ENCODE measurements at places on chromosomes 6 and 20. TPM values are rescaled to one million over a fixed set of nuclear protein-coding genes. Genes with fewer than 3 reads are reported as not detected.
A peak's percentile ranks its signal among the peaks of the same experiment; 100 is the strongest.

GRCh38 chr6:35401514-35401913, 50.6 kb upstream of the FANCE start:
- H3K4me1 ChIP-seq = peaks cover 37% of the 10 kb centered on the region
- H3K27me3 ChIP-seq = no peaks in the 10 kb centered on the region
- peak overlapping the region; percentile 40 for H3K27ac ChIP-seq
- H3K36me3 ChIP-seq = peaks cover 3% of the 10 kb centered on the region

DNA sequence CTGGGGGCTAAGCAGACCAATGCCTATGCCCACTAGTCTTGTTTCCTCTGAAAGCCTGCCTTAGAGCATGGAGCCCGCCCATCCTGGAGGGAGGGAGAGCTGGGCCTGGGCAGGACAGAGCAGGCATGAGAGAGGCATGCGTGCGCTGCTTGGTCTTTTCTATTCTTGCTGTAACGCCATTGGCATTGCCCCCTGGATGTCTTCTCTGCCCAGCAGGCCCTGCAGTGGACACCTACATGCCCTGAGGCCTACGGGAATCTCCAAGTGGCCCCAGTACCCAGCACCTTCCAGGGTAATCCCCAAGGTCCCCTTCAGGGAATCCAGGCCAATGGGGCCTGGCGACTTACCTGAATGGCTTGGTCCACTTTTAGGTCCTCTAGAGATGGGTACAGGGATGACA, 8.9 kb downstream of the SDCBP2 start:
- peaks cover 3% of the 10 kb centered on the region for H3K36me3 ChIP-seq
- H3K27ac ChIP-seq = no peak overlapping the region
- DNase-seq = no peak
- H3K4me3 ChIP-seq = no peak overlapping the region

- no peak overlapping the region for H3K4me3 ChIP-seq
- no peak for DNase-seq
- H3K4me1 ChIP-seq = no peaks in the 10 kb centered on the region
- H3K36me3 ChIP-seq = no peaks in the 10 kb centered on the region
- no peak overlapping the region for H3K27ac ChIP-seq
Observed at GRCh38 chr20:32607727-32608663, 22.9 kb upstream of the NOL4L start.

DNA sequence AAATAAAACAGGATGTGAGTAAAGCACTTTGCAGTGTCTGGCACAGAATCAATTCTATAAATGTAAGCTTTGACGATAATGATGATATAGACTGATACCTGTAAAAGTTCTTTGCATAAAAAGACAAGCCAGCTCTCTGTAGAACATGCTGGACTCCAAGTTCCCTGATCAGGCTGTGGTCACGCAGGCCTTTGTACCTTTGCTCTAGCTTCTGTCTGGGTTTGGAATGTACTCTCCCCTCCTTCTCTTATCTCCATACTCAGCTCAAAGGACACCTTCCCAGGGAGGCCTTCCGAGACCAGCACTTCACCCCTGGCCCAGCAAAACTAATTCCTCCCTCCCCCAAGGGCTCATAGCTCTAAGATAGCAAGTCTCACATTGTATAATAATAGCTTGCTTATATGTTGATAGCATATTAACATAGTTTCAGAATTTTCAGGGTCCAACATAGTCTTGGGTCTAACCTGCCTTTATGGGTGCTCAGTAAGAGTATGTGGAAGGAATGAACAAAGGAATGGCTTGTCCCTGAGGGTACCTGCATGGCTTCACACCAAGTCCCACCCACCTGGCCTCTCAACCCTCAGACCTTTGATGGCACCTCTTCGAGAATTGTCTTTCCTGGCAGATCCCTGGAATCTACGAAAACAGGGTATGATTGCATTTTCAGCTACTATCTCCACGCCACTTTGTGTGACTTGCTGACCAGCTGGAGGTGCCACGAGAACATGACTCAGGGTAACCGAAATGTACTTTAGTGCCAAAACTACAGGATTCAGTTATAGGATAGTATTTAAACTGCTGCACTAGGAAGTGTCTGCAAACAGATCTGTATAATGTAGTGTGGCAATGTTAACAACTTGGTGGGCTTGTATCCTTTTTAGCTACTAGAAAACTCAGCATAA, 41.7 kb upstream of the PIM1 start:
- DNase-seq = no peak
- no peak overlapping the region for H3K27ac ChIP-seq
- H3K4me1 ChIP-seq = peaks cover 15% of the 10 kb centered on the region
- H3K36me3 ChIP-seq = no peaks in the 10 kb centered on the region
- peaks cover 3% of the 10 kb centered on the region for H3K27me3 ChIP-seq

DNA sequence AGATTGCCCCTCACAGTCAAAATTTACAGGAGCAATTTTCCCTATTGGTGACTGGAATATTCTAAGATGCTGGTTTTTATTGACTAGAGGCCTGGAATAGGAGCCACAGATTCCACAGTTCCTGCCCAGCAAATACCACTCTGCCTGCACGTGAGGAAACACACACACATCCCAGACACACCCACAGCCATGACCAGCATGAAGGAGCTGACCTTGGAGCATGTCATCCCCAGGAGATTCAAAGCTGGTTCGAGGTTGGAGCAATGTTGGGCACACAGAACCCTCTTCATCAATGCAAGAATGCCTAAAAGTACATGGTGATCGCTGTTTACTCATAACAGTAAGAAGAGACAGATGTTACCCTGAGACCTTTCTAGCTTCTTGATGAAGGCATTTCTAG, 244.6 kb upstream of the FOXQ1 start:
- no peaks in the 10 kb centered on the region for H3K4me1 ChIP-seq
- H3K36me3 ChIP-seq = no peaks in the 10 kb centered on the region
- DNase-seq = no peak
- no peak overlapping the region for H3K4me3 ChIP-seq
- peaks cover 19% of the 10 kb centered on the region for H3K27me3 ChIP-seq
- H3K27ac ChIP-seq = no peak overlapping the region

DNA sequence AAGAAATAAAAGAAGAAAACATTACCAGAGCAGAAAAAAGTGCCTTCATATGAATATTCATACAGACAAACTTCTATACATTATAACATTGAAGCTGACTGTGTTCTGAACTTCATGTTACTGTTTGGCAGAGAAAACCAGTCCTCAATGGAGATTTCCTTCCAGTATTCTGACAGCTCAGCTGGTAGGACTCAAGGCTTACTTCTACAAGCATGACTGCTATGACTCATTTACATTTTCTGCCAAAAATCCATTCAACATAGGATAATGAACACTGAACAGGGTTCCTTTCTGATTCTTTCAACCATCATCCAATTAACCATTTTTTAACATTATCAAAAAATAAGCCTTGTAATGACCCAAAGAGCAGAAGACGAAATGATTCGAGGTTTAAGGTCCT, 25.4 kb downstream of the COL9A1 start:
- H3K27me3 ChIP-seq = peaks cover 44% of the 10 kb centered on the region
- no peak overlapping the region for H3K27ac ChIP-seq
- H3K4me3 ChIP-seq = no peak overlapping the region
- H3K36me3 ChIP-seq = no peaks in the 10 kb centered on the region

DNA sequence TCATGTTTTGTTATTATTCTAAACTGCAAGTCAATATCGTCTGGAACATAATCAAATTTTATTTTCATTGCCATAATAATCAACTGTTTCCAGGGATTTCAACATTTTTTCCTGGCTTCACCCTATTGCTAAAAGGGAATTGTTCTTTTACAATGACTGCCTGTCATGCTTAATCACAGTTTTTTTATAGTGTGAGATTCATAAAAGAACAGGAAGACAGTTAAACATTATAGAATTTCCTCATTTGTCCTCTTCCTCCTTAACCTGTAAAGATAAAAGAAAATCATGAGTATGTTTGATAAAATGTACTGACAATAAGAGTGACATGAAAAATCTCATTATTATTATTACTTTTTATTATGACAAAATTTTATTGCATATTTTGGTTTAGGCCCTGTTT, 73.3 kb upstream of the CENPW start:
- H3K27me3 ChIP-seq = no peaks in the 10 kb centered on the region
- H3K4me1 ChIP-seq = no peaks in the 10 kb centered on the region
- no peak overlapping the region for H3K4me3 ChIP-seq
- no peak for DNase-seq
- no peak overlapping the region for H3K27ac ChIP-seq

GRCh38 chr20:4713401-4713800, 8.3 kb upstream of the PRND start:
- no peak overlapping the region for H3K4me3 ChIP-seq
- H3K27me3 ChIP-seq = peaks cover 8% of the 10 kb centered on the region
- peak; percentile 33 for DNase-seq
- peaks cover 11% of the 10 kb centered on the region for H3K4me1 ChIP-seq
- H3K36me3 ChIP-seq = peaks cover 2% of the 10 kb centered on the region
- no peak overlapping the region for H3K27ac ChIP-seq

- no peak for DNase-seq
- no peak overlapping the region for H3K4me3 ChIP-seq
- peaks cover 14% of the 10 kb centered on the region for H3K36me3 ChIP-seq
- peaks cover 5% of the 10 kb centered on the region for H3K27me3 ChIP-seq
Observed at GRCh38 chr6:6591778-6592465, 3.4 kb downstream of the LY86 start.

GRCh38 chr6:90413867-90414266, 117.2 kb upstream of the BACH2 start:
- peak; percentile 93 for DNase-seq
- H3K4me3 ChIP-seq = peak overlapping the region; percentile 72
- H3K36me3 ChIP-seq = peaks cover 10% of the 10 kb centered on the region
- H3K27ac ChIP-seq = peak overlapping the region; percentile 97
- H3K27me3 ChIP-seq = peaks cover 3% of the 10 kb centered on the region

- no peak for DNase-seq
- peaks cover 38% of the 10 kb centered on the region for H3K4me1 ChIP-seq
- H3K36me3 ChIP-seq = peaks cover 7% of the 10 kb centered on the region
- no peaks in the 10 kb centered on the region for H3K27me3 ChIP-seq
Observed at GRCh38 chr20:5153612-5154542, 27.1 kb downstream of the CDS2 start.

- no peak overlapping the region for H3K4me3 ChIP-seq
- peaks cover 6% of the 10 kb centered on the region for H3K4me1 ChIP-seq
Observed at GRCh38 chr20:38298768-38299288, 5.1 kb upstream of the BPI start.

- peaks cover 7% of the 10 kb centered on the region for H3K36me3 ChIP-seq
- no peak overlapping the region for H3K4me3 ChIP-seq
- no peaks in the 10 kb centered on the region for H3K27me3 ChIP-seq
- DNase-seq = no peak
Observed at GRCh38 chr6:127342296-127342945, 988 bp downstream of the ECHDC1 start.

GRCh38 chr6:21538186-21538798, 55.3 kb upstream of the SOX4 start:
- peaks cover 13% of the 10 kb centered on the region for H3K27me3 ChIP-seq
- no peak overlapping the region for H3K4me3 ChIP-seq
- no peaks in the 10 kb centered on the region for H3K36me3 ChIP-seq
- H3K27ac ChIP-seq = no peak overlapping the region
- DNase-seq = no peak

DNA sequence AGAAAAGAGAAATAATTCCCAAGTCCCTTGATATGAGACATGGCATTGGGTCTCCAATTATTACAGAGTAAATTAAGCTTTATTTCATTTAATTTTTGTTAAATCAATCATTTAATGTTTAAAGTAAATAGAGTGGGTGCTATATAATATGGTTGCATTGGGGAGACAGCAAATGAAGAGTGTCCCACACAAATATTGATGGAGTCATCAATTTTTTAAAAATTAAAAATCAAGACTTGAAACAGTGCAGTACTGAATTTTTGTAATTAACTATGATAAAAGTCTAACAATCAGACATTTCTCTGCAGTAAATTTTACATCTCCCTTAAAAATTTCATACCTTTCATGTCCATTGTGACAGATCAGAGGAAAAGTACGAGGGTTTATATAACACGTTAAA, 193.9 kb upstream of the ID4 start:
- H3K27ac ChIP-seq = no peak overlapping the region
- no peak overlapping the region for H3K4me3 ChIP-seq
- DNase-seq = no peak
- H3K4me1 ChIP-seq = no peaks in the 10 kb centered on the region
- no peaks in the 10 kb centered on the region for H3K27me3 ChIP-seq
- H3K36me3 ChIP-seq = no peaks in the 10 kb centered on the region

DNA sequence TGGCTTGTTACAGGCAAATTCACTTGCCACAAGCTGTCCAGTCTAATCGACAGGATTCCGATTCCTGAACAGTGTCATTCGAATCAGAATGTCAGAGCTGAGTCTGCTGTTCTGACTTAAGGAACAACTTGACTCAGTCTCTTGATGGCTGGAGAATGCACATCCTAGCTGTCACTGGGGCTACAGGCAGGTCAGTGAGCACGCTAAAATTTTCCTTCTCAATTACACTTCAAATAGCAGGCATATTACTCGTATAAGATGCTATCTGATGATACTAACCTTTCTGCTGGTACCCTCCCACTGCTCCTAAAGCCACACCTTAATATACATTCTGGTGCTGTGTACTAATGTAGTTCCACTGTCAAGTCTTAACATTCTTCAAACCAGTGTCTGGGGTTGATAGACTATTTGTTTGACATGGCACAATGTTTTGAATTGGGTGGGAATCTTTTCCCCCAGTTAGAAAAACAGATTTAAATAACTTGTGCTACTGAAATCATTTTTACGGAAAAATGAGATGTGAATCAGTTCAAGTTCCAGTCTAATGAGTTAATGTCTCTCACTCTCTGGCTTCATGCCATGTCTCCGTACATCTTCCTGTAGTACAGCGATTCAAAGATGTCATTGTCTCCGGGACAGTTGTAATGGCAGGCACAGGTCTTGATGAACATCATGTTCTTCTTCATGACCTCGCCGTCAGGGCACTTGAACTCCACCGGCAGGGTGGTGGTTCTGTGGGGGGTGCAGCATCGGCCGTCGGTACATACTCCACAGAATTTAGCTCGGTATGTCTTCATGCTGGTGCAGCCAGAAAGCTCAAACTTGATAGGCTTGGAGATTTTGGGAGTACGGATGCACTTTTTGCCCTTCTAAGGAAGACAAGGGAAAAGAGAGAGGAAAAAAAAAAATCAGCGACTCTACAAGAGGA, 2.2 kb downstream of the CCN2 start:
- H3K27me3 ChIP-seq = peaks cover 67% of the 10 kb centered on the region
- no peak overlapping the region for H3K27ac ChIP-seq
- no peaks in the 10 kb centered on the region for H3K36me3 ChIP-seq
- no peak for DNase-seq

The SALL4 gene
- total RNA-seq = 0.37 TPM

The CNBD2 gene
- total RNA-seq = 7.8 TPM

The SEMG1 gene
- not detected for total RNA-seq

The VGLL2 gene
- not detected for total RNA-seq

The CCM2L gene
- total RNA-seq = not detected

The SIRPB2 gene
- total RNA-seq = not detected

The OTOR gene
- not detected for total RNA-seq

All from activated CD8-positive, alpha-beta memory T cell treated with anti-CD3 and anti-CD28 coated beads, Interleukin-2, amount 10 ng/mL, durations not matched to agents 7 days and 5 days (primary cell).